Small intestine (tissue), 16 donors: ENCODE measurements at places on chromosomes 12 and 14. TPM values are rescaled to one million over a fixed set of nuclear protein-coding genes. Genes with fewer than 3 reads are reported as not detected.

Gene RFLNA
- 19.9 TPM for polyA plus RNA-seq

Gene UNC79
- not detected for polyA plus RNA-seq

Gene ASCL1
- not detected for polyA plus RNA-seq

Gene SLC8A3
- 0.22 TPM for polyA plus RNA-seq

Gene MYRFL
- polyA plus RNA-seq: 56.5 TPM

Gene TDRD9
- polyA plus RNA-seq: 0.54 TPM

Gene P3H3
- polyA plus RNA-seq: 18.3 TPM

Gene PAH
- polyA plus RNA-seq: not detected

Gene RTL1
- not detected for polyA plus RNA-seq

Gene PLEKHD1
- polyA plus RNA-seq: 0.04 TPM

Gene HELB
- 0.27 TPM for polyA plus RNA-seq

Gene MANSC4
- not detected for polyA plus RNA-seq

Gene COL2A1
- 0.19 TPM for polyA plus RNA-seq

Gene PLEKHG3
- 15.6 TPM for polyA plus RNA-seq

Gene NKX2-1
- not detected for polyA plus RNA-seq

Gene E2F7
- polyA plus RNA-seq: 3.8 TPM

DNA sequence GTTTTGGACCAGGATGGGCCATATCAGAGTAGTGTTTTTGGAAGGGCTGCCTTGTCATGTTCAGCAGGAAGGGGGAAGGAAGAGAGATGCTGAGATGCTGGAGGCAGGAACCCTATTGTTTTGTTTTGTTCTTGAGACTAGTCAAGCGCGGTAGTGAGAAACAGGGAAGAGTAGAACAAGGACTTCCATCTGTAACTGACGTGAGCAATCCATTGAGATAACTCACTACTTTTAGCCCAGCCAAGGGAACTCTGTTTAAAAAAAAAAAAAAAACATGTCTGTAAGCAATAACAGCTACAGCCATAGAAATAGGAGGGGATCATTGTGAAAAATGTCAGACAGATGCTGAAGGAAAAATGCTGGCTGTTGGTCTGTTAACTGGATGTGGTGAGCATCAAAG lies 34.0 kb downstream of the CD9 start:
- no peak for DNase-seq

GRCh38 chr14:91964011-91964410 lies 16.5 kb upstream of the FBLN5 start:
- DNase-seq: peak; percentile 23

GRCh38 chr12:109160433-109160832 lies 44.0 kb downstream of the ACACB start:
- DNase-seq: no peak

DNA sequence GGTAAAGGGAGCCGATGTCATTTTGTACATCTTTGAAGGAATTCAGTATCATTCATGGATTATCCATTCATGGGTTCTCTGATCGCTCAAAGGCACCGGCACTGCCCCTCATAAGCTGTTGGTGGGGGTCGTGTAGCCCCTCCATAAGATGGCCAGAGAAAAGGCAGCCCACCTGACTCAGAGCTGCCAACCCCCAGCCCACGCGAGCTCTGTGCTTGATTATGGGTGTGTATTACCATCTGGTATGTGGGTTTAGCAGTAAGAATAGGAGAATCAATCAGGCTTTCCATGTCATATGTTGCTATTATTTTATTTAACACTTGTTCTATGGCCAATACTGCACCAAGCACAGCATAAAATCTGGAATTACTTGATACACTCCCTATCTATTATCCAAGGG lies 32.1 kb upstream of the AMIGO2 start:
- no peak for DNase-seq

DNA sequence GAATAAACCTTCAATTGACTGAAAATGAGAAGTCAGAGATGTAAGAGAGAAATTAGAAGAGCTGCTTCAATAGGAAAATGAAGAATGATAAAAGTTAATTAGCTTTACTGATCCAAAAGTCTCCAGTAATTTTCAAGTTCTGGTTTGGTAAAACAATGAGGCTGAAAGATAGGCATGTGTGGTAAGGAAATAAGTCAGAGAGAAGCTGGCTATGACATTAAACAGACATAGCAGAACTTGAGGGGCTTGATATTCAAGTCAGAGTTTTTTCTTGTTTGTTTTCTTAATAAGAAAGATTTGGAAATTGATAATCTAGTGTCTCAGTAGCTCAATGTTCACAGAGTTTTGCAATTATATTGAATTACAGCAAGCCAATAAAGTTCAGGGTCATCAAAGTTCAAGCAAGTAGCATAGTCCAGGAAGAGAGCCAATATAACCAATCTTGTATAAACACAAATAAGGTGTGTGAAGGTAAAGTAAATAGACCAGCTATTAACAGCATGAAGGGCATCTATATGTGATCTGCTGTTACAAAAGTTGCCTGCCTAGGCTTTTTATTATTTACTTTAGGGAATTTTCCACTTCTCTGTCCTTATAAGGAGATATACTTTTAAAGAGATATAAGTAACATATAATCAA lies 1111.5 kb downstream of the TRHDE start:
- DNase-seq: peak; percentile 89

- no peak for DNase-seq
Measured at GRCh38 chr14:64826845-64827244, 52.9 kb downstream of the SPTB start.

GRCh38 chr12:109099431-109100020 lies 2.1 kb downstream of the UNG start:
- peak; percentile 6 for DNase-seq

GRCh38 chr14:81164167-81164774 lies 56.5 kb downstream of the GTF2A1 start:
- peak; percentile 52 for DNase-seq

DNA sequence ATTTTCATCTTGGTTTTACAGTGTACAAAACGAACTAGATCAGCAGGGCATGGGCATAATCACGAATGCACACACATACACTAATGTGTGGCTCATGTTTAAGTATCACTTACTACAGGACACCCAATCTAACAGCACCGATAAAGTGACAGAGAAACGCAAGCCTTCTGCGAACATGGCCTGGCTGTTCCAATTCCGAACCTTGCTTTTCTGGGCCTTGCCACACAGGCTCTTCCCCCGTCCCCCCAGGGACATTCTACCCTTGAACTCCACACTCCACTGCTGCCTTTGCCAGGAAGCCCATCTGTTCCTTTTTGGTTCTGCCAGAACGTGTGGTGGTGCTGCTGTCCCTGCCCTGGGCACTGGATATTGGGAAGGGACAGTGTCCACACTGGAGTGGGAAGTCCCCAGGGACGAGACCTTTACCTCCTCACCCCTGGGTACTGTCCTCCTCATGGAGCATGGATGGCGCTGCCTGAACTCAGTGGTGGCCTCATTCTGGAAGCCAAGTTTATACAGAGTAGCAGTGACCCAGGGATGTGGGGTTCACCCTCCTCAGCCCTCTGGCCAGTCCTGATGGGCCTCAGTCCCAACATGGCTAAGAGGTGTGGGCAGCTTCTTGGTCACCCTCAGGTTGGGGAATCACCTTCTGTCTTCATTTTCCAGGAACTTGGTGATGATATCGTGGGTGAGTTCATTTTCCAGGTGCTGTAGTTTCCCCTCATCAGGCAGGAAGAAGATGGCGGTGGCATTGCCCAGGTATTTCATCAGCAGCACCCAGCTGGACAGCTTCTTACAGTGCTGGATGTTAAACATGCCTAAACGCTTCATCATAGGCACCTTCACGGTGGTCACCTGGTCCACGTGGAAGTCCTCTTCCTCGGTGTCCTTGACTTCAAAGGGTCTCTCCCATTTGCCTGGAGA lies 7.9 kb downstream of the SERPINA1 start:
- DNase-seq: no peak

DNA sequence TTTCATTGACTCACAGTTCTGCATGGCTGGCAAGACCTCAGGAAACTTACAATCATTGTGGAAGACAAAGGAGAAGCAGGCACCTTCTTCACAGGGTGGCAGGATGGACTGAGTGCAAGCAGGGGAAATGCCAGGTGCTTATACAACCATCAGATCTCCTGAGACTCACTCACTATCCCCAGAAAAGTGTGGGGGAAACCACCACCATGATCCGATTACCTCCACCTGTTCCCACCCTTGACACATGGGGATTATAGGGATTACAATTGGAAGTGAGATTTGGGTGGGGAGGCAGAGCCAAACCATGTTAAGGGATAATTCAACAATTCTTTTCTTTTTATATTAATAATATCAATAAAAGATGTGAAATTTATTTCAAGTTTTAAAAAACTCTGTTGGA lies 34.1 kb downstream of the CNTN1 start:
- no peak for DNase-seq

DNA sequence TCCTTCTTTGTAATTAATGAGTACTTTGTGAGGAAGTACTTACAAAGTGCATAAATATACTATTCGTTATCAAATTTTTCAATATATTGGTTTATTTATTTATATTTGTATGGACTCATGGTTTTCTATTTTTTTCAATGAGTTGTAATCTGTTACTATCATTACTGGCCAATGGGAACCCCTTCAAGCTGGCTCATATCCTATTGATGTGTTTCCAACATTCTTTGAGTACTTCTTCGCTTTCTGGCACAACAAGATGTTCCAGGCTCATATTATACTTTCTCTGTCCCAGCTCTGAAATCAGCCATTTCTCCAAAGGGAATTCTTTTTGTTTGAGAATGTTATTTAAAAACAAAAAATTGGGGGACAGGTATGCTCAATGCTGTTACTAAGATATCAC lies 17.5 kb downstream of the YBX3 start:
- DNase-seq: no peak

DNA sequence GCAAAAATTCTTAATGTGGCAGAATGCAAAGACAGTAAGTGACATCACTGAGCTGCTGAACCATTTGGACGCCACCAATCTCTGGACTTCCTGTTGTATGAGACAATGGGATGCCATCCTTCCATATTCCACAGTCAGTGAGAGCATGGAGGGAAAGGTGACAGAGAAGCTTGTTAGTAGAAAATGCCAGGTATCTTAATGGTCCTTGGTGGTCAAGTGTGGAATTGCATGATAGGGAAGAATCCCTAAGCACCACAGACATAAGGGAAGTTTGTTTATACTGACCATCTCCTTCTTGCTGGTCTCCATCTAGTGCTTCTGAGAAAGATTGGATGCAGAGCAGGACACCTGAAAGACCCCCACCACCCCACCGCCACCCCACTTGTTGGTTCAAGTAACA lies 1410.0 kb upstream of the TMEM132C start:
- no peak for DNase-seq

DNA sequence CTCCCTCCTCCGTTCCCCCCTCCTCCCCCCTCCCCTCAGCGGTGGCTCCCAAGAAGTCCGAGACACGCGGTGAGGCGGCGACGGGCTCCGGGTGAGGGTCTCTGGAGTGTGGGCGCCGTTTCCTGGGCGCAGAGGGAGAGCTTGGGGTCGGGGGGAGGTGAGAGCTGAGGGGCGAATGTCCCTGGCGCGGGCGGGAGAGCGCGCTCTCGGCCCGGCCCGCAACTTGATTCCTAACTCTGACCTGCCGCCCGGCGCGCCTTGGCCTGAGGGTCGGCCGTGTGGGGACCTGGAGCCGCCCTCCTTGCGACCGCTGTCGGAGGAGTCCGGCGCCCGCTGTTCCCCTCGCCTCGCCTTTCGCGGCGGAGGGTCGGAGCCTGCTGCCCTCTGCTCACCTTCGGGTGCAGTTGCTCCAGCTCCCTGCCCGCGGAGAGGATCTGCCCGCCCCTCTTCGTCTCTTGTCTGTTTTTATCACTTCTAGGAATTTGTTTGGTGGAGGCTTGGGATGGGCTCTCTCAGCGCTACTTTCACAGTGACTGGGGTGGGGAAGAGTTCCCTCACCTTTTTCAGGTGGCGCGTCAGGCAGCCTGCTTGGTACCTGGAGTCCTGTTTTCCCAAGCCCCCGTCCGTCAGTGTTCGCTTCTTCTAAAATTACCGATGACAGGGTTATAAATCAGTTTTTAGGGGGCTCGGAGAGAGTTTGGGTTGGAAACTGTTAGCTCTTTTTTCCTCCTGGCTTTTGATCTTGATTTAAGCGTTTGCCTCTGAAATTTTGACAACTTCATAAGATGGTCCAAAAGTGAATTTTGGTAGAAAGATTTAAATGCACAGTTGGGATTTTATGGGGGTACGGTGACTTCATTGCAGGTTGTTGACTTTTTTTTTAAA lies 495 bp downstream of the ADIPOR2 start:
- peak; percentile 50 for DNase-seq

DNA sequence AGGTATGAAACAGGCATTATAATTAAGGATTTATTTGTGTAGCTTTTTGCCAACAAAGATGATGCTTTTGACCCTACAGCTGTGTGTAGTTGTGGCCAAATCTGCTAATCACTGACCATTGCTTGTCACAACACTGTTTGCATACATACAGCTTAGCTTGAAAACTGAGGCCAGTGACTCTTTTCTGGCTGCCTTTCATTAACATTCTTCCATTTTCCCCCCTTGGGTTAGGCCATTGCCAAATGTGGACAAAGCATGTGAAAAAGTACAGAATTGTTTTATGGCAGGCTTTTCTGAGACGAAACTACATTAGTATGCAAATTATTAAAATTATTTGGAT lies 263.3 kb downstream of the SLC16A7 start:
- no peak for DNase-seq

- DNase-seq: no peak
Measured at GRCh38 chr12:120866108-120866507, 38.0 kb downstream of the SPPL3 start.

DNA sequence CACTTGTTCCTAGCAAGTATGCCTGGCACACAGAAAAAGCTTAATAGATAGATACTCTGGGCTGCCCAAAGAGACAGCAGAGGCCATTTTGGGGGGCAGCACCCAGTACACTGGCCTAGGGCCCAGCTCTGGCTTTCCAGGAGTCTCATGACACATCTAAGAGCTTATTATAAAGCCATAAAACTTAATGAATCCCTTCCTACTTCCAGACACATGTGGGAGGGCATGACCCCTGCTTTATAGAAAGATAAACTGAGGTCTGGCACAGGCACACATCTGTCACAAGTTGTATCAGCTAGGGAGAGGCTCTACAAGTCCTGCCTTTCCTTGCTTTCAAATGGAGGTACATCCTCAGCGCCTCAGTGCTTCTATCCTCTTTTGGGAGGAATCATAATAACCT lies 27.1 kb downstream of the FMNL3 start:
- DNase-seq: no peak

GRCh38 chr12:82708061-82708879 lies 21.6 kb downstream of the TMTC2 start:
- DNase-seq: no peak

DNA sequence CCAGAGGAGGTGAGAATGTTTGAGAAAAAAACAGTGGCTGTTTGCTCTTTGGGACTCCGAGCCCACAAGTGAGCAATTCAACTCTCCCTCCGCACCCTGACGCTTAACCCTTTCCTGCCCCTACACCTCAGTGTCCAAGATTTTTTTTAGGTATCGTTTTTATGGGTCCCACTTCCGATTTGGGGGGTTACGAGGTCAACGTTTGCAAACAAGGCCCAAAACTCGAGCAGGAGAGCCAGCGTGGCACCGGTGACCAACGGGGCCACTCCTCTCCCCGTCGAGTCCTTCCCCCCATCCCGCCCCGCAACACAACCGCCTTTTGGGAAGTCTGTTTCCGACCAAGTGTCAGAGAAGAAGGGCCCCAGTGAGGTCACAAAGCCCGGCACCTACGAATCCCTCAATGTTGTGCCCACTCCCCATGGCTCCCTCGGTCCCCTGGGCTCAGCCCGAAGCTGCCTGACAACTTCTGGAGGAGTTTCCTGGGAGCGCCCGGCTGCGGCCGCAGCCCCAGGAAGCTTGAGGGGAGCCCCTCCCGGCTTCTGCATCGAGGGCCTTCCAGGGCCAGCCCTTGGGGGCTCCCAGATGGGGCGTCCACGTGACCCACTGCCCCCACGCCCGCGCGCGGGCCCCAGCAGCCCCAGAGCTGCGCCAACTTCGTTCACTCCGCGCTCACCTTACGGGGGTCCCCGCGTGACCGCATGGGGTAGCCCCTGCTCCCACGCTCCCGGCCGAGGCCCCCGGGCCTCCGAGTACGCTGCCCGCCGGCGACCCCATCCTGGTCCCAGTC lies 1.2 kb downstream of the CDK2AP1 start:
- DNase-seq: peak; percentile 44
